Activated CD4-positive, alpha-beta T cell treated with anti-CD3 and anti-CD28 coated beads, Interleukin-2, amount 10 ng/mL, durations not matched to agents 24 days and 14 days (primary cell): ENCODE measurements at places on chromosomes 7 and 10. TPM values are rescaled to one million over a fixed set of nuclear protein-coding genes. Genes with fewer than 3 reads are reported as not detected.

Gene TNS3
- total RNA-seq = 4.7 and 5.7 TPM in 2 replicates

Gene TEX36
- total RNA-seq = not detected in 2 replicates

DNA sequence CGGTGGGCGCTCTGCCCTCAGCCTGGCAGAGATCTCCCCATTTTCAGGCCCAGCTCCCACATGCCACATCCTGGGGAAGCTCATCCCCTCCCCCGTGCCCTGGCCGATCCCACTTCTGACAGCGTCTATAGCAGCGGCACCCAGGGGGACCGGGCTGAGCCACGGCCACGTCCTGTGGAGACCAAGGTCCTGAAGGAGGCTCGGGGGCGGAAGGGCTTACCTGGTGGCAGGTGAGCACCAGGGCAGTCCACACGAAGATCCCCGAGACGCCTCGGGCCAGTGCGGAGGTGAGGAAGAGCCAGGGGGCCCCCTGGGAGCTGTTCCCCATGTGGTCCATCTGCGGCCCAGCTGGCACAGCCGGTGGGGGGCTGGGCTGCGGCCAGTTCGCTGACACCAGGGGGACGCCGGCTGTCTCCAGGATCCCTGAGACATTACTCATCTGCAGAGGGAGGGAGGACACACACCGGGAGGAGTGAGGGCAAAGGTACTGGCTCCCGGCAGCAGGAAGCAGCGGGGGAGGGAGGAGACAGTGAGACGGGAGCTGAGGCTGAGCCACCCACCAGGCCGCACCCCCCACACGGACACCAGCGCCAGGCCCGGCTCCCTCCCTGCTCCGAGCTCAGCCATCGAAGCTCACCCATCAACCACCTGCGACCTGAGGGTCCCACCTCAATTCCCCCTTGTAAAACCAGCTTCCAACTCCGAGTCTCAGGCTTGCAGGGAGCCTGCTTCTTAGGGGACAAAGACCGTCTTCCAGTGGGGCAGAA, 776 bp downstream of the TMEM184A start:
- H3K27me3 ChIP-seq = no peaks in the 10 kb centered on the region
- no peak for DNase-seq

- no peak overlapping the region for H3K4me3 ChIP-seq
- no peaks in the 10 kb centered on the region for H3K36me3 ChIP-seq
- no peaks in the 10 kb centered on the region for H3K4me1 ChIP-seq
- no peak for DNase-seq
- no peaks in the 10 kb centered on the region for H3K27me3 ChIP-seq
Measured at GRCh38 chr7:124318721-124319450, 286.0 kb upstream of the TMEM229A start.

DNA sequence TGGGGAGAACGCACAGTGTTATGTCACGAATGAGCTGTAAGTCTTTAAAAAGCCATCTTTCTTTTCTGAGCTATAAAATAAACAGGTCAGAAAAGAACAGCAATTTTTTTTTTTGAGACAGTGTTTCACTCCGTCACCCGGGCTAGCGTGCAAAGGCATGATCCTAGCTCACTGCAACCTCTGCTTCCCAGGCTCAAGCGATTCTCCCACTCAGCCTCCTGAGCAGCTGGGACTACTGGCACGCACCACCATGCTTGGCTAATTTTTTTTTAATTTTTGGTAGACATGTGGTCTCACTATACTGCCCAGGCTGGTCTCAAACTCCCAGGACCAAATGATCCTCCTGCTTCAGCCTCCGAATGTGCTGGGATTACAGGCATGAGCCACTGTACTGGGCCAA, 58.6 kb downstream of the PPP1R3C start:
- peaks cover 2% of the 10 kb centered on the region for H3K27me3 ChIP-seq
- peaks cover 1% of the 10 kb centered on the region for H3K4me1 ChIP-seq
- H3K27ac ChIP-seq = no peak overlapping the region
